T1000 (cell line): ENCODE measurements at places on chromosomes 5 and 9.

DNA sequence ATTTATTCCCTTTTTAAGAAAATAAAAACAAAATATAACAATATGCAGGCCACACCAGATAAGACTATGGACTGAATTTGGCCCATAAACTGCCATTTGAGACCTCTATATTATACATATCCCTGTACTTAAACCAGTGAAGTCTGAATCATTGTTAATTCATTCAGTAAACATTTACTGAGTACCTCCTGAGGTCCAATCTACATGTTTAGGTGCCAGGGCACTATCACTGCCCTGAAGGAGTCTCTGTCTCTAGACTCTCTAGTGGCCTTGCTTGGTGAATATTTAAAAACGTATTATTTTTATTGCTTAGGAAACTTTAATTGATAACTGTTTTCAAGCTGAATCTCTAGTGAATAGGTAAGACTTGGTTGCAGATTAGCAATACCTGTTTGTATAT lies 74.7 kb upstream of the ELL2 start:
- DNase-seq: no peak

GRCh38 chr5:168282120-168282519 lies 9.3 kb upstream of the WWC1 start:
- no peak for DNase-seq

DNA sequence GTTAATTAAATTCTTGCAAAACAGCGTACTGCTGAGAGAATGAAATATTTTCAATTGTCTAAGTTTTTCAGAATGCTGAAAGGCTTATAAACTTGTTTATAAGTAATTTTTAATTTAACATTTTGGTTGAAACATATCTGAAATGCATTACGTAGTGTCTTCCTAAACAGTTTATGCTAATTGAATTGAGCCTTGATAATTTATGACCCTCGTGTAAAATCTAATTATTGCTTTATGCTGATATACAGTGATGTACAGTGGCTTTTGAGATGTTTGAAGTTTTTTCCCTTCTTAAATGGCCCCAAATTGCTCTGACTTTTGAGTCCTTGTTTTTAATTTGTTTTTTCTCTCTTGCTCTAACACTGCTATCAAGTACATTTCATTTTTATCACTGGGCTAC lies 262.7 kb downstream of the FBXL7 start:
- DNase-seq: no peak

DNA sequence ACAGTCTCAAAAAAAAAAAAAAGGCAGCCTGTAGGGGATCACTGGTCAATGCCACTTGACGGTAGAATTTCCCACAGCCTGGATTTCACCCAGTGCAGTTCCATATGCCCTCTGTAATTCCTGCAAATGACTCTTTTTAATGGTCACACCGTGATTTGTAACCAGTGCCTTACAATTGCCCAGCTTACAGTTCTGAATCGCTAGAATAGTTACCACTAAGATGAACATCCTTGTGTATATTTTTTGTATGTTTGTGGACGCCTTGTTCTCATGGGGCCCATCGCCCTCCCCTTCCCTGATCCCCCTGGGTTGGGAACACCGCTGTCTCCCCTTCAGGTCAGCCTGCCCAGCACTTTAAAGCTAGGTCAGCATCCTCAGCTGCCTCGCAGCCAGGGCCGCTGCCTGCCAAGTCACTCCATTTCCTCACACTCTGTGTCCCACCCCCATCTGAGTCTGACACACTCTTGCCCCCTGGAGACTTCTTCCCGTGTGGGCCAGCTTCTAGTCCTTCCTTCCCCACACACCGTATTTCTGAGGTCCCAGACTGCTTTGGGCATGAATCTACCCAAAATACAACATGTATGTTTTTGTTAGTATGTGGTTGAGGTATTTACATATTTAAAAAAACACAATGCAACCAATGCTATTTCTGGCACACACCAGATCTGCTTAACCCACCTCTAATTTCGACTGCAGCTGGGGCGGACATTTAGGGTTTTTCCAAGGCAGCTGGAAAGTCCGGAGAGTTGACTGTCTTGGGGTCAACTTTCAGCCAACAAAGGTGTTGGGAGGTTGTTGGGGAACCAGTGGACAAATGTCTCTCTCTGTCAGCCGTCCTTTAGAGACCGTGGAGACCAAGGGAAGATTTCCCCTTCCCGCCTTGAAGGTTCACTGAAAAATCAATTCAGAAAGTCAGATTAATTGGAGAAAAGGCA lies 120.5 kb upstream of the NEK6 start:
- DNase-seq: no peak

DNA sequence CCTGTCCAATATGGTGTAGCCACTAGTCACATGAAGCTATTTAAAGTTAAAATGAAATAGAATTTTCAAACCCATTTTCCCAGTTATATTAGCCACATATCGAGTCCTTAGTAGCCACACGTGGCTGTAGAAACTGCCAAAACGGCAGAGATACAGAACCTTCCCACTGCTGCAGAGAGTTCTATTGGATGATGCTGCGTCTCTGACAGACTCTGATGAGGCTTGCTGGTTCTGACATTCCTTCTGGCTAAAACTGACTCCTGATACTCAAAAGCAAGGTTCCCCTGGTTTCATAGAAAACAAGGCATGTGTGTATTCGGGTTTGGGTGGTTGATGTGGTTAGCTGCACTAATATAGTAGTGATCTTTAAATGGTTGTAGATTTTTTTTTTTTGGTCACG lies 91.5 kb downstream of the TLE4 start:
- no peak for DNase-seq

GRCh38 chr5:144035046-144035740 lies 135.3 kb downstream of the YIPF5 start:
- DNase-seq: no peak

DNA sequence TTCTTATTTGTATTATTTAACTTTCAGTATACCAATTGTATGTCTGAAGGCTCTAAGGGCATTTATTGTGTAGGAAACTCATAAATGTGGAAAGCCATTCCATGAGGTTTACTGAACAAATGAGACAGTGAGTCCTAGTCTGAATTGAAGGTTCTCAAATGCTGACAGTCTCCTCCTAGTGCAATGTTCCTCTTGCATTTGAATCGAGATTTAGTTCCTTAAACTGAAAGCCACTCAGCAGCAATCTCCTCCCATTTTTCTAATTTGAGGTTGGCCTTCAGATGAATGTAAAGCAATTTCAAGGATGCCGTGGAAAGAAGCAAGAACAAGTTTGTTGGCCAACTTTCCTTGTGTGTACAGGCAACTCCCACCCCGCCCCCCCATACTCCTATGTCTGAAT lies 493.2 kb upstream of the KLF4 start:
- DNase-seq: no peak

DNA sequence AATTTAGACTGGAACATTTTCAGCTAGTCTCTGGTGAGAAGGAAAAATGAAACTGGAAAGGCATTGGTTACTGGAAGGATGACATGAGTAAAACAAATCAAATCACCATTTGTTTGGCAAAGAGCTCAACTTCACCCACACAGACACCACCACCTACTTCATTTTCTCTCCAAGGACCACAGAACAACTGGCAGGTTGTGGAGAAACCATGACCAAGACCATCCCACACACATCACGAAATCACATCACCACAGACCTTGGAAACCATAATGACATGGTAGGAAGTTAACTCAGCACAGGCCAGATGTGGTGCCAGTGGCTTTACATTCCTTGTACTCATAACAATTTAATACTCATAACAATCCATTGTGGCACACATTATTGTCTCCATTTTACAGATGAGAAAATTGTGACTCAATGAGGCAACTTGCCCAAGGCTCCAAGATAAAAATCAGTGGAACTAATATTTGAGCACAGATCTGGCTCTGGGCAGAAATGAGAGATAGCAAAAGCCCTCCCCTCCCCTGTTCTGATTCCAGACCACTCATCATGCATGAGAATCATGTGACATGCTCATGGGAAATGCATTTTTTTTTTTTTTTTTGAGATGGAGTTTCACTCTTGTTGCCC lies 7.5 kb downstream of the OR1K1 start:
- no peak for DNase-seq

GRCh38 chr9:112013266-112013665 lies 116.7 kb downstream of the UGCG start:
- DNase-seq: no peak

DNA sequence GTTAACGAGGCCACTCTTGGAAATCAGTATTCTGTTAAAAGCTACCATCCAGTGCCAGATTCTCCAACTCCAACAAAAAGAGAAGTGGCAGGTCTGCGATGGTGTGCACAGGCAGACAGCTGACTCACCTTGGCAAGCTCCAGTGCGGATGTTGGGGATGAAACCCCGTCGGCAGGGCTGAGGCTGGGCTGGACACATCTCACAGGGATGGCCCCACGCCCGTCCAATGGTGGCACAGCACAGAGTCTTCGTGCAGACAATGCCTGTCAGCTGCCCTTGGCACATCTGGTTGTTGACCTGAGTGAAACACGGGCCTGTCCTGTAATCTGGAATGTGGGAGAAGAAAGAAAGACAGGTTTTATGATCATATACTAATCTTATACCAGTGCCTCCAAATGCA lies 73.4 kb downstream of the FBN2 start:
- no peak for DNase-seq

GRCh38 chr9:93267091-93267541 lies 83.2 kb downstream of the WNK2 start:
- DNase-seq: no peak

DNA sequence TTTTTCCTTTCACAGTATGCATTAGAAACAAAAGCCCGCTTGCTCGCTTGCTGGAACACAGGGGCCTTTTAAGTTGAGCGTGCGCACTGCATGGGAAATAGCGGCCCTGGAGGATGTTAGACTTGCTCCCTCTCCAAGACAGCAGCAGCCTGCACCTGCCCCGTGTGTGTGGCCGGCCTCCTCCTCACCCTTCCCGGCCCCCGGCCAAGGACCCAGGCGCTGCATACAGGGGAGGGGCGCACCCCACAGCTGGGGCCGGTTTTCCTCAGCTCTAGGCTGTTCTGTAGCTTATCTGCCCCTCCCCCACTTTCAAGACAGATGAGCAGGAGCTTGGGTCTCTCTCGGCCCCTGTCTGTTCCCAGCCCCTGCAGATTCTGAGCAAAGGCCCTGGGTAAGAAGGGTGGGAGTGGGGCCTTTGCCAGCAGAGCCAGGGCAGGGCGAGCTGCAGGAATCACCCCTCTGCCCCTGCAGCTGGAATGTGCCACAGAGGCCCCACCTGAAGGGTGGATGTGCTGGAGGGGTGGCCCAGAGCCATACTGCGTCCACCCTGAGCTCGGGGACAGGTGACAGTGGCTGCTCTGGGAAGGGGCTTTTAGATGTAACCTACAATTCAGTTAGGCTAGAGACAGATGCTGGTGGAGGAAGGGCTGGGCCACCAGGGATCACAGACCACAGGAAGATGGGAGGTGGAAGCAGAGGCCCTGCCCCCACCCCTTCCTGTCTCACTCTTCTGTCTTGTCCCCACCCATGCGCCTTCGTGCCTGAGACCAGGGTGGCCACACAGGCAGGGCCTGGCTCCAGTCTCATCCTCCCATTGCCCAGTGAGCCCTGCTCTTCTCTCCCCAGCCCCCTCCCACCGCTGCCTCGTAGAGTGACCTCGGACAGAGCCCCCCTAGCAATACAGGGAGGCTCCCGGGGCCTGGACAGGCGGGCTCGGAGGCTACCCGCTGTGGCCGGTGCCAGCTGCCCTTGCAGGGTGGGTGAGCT lies 132.4 kb downstream of the DAB2IP start:
- DNase-seq: no peak

- no peak for DNase-seq
These were observed 30.6 kb downstream of the BAAT start for GRCh38 chr9:101354143-101354764.

DNA sequence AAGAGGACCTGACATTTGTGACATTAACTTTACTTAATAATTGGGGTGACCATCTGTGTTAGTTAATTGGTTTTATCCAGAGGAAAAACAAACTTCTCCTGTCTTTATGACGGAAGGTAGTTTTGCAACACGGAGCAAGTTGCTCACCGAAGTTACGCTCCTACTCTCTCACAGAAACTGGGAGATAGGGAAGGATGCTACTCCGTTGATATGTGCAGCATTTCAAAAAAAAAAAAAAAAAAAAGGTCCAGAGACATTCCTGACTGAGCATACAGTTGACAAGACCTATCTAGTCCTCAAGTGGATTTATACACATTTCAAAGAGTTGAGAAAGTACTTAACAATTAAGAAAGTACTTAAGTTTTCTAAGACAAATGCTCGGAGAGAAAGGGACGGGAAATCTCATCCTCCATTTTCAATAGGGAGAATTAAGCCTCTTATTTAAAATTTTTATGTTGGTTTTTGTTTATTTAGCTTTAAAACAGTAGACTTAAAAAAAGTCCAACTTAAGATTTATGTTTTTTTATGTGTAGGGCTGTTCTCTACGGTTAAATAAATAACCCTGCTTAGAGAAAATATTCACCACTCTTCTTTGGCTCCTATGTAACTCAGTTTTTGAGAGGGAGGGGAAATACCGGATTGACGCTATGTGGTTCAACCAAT lies 455 bp upstream of the FER start:
- DNase-seq: no peak

GRCh38 chr9:110815361-110815760 lies 146.8 kb downstream of the MUSK start:
- no peak for DNase-seq
